NT2/D1 (cell line): ENCODE measurements at places on chromosomes 2 and 18.
A peak's percentile ranks its signal among the peaks of the same experiment; 100 is the strongest.

DNA sequence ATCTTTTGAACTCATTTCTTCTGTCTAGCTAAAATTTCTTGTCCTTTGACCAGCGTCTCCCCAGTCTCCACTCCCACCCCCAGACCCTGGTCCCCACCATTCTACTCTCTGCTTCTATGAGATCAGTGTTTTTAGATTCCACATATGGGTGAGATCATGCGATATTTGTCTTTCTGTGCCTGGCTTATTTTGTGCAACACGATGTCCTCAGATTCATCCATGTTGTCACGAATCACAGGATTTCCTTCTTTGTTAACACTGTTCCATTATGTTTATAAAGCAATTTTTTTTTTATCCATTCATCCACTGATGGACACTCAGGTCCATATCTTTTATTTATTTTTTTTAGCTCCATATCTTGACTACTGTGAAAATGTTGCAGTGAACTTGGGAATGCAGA is 16.0 kb upstream of the ACYP2 start:
- no peak for DNase-seq

- DNase-seq: no peak
Measured at GRCh38 chr2:27369471-27370025, 590 bp downstream of the EIF2B4 start.

DNA sequence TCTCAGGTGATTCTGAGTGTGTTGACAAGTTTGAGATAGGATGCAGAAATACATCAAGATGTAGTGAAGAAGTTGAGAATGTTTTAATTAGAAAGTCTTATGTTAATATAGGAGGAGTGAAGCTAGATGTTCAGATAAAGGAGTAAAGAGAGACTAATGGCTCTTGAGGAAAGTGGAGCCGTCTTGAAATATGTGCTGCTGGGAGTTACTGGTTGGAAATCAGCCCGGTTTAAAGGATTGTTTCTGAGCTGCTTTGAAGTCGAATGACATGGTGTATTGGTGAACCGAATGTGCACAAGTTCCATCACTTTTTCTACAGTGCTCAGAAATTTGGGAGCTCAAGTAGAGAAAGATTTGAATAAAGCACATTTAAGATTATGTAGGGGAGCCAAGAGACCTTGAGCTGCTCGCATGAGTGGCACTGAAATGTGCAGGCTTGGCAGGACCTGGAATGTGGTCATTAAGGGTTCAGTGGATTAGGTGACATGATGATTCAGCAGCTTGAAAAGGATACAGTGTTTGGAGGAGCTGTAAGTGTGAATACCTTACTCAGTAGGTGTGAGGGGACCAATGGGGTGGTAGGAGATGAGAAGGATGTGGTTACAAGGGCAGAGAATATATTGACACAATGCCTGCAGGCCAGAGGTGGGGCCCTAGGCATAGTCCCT is 68.6 kb downstream of the CAB39 start:
- no peak for DNase-seq

DNA sequence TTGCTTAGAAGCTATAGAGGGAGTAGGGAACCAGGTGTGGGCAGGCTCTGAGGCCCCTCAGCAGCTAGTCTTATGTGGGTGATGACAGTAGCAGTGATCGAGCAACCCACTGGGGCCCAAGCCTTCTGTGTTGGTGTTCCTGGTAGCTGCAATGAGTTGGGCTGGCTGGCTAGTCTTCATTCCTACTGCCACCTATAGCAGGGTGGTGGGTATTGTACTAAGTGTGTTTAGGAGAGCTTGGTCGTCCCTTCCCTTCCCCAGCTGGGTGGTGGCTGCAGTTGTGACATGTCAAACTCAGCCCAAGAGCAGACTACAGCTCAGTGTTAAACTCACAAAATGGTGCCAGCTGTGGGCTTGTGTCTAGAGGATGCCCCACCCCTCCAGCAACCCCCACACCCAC is 486.1 kb upstream of the UBE2E3 start:
- no peak for DNase-seq

- no peak for DNase-seq
Measured at GRCh38 chr2:127807678-127808353, 3.2 kb downstream of the WDR33 start.

DNA sequence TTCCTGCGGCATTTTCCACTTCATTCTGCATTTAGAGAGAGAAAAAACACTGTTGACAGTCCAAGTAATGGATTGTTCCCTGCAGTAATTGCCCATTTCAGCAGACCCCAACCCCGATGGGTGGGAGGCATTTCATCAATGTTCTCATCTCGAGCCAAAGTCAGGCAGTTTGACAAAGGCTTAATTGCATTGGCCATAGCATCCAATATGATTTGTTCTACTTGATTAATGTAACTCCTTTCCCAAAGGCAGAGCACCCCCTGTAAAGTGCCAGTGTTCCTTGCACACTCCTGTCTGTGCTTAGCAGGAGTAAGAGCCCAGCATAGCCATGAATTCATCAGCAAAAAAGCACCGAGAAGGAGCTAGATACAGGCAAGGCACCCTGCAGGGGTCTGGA is 174.4 kb downstream of the SEPTIN10 start:
- DNase-seq: no peak

DNA sequence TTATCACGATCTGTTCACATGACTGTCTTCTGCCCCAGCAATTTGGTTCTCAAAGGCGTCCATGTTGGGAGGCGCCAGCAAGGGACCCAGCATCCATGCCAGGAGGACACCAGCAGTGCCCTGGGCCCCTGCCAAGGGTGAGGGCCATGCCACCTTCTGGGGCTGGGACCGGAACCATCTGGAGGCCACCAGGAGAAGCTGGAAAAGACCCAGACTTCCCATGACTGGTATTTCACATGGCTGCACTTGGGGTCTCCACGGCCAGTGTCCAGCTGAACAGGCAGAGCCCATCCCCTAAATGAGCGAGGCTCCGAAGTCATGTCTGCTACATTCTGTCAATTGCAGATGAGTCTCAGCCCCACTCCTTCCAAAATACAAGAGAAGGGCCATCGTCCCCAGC is 306.8 kb upstream of the HS6ST1 start:
- DNase-seq: no peak

GRCh38 chr18:415047-415446 is 85.5 kb downstream of the COLEC12 start:
- DNase-seq: no peak

DNA sequence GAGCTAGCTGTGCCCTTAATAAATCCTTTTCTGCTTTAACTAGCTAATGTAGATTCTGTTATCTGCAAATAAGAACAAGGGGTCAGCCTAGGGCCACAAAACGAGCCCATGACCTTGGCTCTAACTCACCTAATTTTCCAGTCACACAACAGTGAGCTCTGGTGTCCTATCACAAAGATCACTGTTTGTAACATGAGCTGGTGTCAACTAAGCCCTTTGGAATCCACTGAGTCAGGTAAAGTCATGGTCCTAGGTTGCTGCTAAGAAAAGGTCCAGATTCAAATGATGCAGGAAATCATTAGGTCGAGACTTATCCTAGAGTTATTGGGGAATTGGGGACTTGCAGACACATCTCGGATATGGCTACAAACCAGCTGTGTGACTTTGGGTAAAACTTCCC is 49.9 kb downstream of the ST8SIA5 start:
- DNase-seq: no peak

- DNase-seq: no peak
Measured at GRCh38 chr2:25362434-25363145, 20.9 kb upstream of the DNMT3A start.

GRCh38 chr18:9796935-9797549 is 88.7 kb upstream of the TXNDC2 start:
- no peak for DNase-seq

DNA sequence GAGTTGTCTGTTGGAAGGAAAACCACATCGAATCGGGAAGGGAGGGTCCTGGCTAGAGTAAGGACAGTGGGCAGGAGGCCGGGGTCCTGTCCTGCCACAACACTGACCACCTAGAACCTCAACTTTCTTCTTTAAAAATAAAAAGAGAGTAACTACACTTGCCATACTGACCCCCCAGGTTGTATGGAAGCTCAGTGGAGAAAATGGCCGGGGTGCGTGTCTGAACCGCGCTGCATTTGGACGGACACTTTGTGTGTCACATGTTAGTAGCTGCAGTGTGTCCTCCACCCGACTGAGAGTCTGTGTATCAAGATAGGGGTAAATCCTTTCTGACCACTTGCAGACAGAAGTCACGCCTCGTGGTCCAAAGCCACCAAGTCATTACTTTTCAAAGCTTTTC is 87.0 kb downstream of the GBX2 start:
- DNase-seq: no peak

DNA sequence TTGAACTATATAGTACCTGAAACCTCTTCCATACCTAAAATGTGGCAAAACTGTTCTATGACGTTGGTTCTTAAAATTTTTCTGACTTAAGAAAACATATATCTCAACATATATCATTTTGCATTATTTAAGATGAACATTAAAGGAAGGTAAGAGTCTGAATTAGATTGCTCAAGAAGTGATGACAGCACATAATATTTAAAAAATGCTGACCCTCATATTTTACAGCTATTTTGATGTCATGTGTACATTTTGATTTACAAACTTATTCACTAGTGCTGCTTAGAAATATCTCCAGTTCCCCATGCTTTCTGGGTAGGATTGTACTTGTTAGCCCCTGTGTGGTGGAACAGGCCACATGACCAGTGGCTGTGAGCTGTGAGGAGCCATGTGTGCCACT is 666.1 kb downstream of the SATB2 start:
- no peak for DNase-seq

DNA sequence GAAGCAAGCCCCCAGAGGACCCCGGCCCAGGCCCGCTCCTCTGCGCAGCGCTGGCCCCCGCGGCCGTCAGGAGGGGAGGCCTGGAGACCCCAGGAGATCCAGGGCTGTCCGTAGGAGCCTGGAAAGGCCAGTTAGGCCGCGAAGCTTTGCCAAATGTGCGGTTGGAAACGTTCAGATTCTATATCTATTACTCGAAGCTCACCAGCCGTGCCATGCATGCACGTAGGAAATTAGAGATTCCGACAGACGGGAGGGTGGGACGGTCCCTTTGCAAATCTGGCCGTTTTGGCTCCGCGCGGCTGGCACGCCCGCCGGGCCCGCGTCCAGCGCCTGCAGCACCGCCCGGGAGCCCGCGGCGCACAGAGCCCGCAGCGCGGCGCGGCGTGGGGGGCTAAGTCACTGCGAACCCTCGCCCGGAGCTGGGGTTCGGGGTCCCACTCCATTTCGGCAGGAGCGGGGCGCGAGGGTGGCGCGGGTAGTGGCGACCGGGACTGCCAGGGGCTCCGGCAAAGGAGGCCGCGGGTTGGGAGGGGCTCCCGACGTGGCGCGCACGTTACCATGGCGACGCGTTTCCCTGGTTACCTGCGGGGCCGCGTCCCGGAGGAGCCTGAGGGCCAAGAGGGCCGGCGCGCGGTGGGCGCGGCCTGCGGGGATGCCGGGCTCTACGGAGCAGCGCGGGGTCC is 488.6 kb upstream of the SMIM21 start:
- peak; percentile 43 for DNase-seq

DNA sequence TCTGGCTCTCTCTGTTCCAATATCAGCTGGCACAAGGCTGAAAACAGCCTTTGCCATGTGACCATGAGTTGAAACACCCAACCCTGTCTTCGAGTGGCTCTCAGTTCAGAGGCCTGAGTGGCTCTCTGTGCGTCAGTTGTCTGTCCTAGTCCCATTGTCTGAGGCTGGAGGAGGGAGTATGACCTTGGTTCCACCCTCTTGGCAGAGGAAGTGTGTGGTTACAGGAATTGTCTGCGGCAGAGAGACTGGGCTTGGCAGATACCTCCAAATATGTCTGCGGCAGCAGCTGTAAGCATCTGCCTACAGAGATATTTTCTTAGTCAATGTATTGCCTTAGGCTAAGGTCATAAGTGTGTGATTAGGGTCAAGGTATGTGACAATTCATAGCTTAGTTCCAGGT is 32.6 kb downstream of the CNGA3 start:
- no peak for DNase-seq

DNA sequence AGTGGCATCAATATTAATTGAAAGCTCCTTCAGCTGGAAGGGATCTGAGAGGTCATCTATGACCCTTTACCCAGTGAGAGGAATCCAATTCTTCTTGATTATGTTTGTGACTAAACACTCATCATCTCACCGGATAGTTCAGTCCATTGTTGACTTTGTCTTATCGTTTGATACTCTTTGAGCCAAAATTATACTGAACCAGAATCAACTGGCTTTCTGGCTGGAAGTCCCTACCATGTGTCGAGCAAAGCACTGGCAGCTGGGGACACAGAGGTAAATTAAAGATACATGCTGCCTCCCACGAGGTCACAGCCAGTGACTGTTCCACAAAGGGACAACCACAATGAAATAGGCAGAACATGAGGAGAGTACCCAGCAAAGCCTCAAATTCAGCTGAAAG is 91.4 kb upstream of the FHL2 start:
- no peak for DNase-seq

DNA sequence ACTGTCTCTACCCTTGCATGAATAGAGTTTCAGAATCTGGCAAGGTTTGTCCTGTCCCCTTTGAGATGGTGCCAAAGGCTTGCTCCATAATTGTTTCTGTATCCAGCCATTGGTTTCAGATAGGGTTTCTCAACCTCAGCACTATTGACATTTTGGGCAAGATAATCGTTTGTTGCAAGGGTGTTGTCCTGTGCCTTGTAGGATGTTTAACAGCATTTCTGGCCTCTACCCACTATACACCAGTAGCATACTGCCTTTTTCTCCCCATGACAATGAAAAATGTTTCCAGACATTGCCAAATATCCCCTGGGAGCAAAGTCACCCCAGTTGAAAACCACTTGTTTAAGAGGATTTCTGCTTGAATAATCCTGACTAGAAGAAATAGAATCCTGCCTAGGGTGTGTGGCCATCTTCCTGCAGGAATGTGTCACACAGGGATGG is 126.8 kb downstream of the CDC42EP3 start:
- no peak for DNase-seq

GRCh38 chr2:105761931-105762515 is 17.3 kb downstream of the NCK2 start:
- peak; percentile 85 for DNase-seq

DNA sequence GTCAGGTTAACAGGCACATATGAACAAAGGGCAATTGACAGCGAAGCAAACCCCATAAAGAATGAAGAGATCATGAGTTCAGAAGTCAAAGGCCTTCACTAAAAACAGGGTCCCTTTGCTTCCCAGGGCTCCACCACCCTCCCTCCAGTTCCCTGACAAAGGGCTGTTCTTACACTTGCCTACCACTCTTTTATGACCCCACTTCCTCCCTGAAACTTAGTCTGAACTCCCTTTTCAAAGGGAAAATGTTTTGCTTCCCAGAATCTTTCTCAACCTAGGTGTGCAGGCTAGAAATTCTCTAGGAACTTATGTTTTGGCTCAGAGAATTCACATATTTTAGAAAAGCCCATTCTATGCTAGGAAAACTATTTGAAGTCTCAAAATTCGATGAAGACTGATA is 86.0 kb upstream of the ITGA4 start:
- no peak for DNase-seq
